Spinal cord (tissue), 10 donors: ENCODE measurements at places on chromosomes 2 and 18. TPM values are rescaled to one million over a fixed set of nuclear protein-coding genes. Genes with fewer than 3 reads are reported as not detected.

GRCh38 chr2:201260302-201260800 lies at the start of gene CASP8:
CASP8 (plus strand) TSS chr2:201260536; CDS start chr2:201266487, 5,951 bp downstream.
- no peak for DNase-seq

DNA sequence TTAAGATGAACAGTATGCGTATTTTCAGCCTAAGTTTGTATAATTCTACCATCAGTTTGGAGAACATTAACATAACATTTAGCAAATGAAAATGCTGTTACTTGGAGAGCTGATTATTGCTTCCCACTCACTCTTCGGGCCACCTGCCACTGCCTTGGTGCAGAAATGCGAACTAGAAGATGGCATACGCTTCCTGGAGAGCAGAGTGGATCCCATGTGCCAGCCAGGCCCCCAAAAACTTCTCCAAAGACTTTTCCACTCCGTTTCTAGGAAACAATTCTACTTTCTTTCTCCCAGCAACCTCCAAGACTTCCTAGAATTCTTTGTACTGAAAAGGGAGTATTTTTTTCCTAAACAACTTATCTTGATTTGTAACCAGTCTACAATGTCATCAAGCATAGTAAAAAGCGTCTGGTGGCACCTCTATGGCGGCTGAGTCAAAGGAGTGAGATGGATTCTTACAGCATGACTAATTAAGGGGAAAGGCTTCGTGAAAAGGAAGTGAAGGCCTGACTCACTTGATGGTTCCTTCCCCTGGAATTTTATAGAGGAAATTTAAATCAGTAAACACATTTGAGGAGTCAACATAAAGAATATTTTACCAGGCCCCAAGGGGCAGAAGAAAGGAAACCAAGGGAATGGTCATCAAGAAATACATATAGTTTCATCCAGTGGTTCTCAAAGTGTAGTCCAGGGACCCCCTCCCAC lies 36.6 kb downstream of the FEZ2 start:
- DNase-seq: peak; percentile 46

- no peak for DNase-seq
Observed at GRCh38 chr2:607172-607571, 70.0 kb downstream of the TMEM18 start.

DNA sequence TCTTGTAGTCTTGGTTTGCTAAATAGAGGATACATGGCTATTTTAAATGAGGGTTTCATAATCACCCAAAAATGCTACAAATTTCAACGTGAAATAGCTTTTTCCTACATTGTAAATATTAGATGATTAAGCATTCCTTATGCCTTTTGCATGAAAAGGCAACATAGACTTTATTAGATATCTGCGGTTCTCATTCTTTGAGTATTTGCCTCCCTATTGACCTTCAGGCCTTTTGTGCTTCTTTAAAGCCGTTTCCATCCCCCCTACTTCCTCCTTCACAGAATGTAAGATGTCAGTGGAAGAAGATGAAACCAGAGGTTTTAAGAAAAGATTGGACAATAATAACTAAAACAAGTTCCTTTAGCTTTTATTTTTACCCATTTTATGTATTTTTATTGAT lies 144.1 kb downstream of the UBE2E3 start:
- DNase-seq: no peak

DNA sequence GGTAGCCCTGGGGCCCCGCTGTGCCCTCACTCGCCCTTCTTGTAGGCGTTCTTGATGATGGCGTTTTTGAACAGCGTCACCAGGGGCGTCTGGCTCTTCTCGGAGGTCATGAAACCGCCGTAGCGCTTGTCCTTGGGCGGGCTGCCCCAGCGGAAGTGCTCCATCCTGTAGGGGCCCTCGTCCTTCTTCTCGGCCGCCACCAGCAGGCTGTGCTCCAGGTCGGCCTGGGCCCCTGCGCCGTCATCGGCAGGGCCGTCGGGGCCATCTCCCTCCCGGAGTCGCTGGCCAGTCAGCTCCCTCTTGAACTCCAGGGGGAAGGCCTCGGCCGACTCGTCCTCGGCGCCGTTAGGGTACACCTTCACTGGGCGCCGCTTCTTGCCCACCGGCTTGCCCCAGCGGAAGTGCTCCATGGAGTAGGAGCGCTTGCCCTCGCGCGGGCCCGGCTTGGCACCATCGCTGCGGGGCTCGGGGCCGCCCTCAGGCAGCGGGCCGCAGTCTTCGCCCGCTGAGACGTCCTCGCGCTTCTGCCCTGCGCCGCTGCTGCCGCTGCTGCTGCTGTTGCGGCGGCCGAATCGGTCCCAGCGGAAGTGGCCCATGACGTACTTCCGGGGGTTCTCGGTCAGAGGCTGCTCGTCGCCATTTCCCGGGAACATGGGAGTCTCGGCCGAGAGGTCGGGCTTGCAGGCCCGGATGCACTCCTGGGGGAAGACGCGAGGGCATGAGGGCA lies 7.2 kb downstream of the POMC start:
- no peak for DNase-seq

- DNase-seq: no peak
Observed at GRCh38 chr18:58390399-58390798, 238.5 kb downstream of the ALPK2 start.

DNA sequence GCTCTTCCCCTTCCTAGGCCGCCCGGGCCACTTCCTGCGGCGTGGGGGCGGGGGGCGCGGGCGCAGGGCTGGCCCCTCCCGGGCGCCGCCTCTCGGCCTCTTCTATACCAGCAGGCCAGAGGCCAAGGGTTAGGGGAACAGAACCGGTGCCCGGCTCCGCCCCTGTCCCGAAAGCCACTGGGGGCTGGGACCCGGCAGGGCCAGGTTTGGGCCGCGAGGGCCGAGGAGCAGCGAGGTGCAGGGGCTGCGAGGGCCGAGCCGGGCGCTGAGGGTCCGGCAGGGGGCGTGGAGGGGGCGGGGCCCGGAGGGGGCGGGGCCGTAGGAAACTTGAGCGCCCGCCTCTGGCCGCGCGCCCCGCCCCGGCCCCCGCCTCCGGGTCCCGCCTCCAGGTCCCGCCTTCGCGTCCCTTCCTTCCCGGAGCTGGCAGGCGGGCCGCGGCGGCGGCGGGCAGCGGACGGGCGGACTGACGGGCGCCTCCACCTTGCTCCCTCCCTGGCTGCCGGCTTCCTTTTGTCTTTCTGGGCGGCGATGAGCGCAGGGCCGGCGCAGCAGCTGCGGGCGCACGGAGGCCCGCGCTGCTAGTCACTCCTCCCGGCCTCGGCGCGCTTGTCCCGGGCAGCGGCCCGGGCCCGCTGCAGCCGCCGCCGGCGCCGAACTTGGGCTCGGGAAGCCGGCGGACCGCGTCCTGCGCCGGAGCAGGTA lies at the start of gene HPCAL1:
TSS of gene HPCAL1 (plus strand) at position 426 of the 702 bp plus-strand sequence. CDS start 116,854 bp downstream, outside the sequence.
- DNase-seq: peak; percentile 86

- no peak for DNase-seq
Observed at GRCh38 chr2:73494031-73494430, 108.4 kb downstream of the ALMS1 start.

GRCh38 chr2:173355132-173355865 lies 627 bp downstream of the CDCA7 start:
- DNase-seq: peak; percentile 33

Gene TM4SF20
- polyA plus RNA-seq: 0.35 TPM

Gene ANKRD30B
- 2.2 TPM for polyA plus RNA-seq
